ENCODE measurements at places on chromosomes 1 and 21. TPM values are rescaled to one million over a fixed set of nuclear protein-coding genes. Genes with fewer than 3 reads are reported as not detected.

- DNase-seq: no peak
These were observed 1028.8 kb downstream of the ADGRL2 start for GRCh38 chr1:82829527-82829926.

- DNase-seq: no peak
These were observed 922.1 kb downstream of the AMY1C start for GRCh38 chr1:104671684-104672353.

DNA sequence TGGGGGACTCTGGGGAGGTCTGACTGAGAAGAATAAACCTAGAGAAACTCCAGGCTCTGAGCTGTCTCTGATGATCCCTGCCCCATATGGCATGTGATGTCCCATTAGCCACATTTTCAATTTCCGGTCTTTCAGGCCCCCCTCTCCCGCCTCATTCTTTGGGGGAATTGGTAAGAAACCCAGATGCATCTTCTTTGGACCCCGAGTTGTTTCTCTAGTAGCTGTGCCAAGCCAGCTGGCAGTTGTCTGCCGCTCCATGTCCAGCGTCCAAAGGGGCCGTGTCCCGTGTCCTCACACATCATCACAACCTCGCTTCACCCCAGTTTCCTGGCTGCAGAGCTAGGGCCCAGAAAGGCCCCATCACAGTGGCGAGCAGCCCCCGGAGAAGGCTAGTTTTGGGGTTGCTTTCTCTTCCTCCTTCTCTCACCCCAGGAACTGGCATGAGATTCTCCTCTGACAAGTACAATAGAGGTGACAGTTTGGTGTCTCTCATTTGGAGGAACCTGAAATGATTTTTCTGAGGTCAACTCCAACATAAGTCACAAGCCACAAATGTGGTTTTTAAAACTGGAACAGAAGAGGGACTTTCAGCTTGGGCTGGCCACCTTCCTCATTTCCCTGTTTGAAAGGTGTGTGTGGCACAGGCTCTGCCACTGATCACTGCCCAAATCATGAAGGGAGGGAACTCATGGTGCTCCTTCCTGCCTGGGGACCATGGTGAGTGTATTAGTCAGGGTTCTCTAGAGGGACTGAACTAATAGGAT, 6.4 kb upstream of the GPR157 start:
- DNase-seq: no peak

DNA sequence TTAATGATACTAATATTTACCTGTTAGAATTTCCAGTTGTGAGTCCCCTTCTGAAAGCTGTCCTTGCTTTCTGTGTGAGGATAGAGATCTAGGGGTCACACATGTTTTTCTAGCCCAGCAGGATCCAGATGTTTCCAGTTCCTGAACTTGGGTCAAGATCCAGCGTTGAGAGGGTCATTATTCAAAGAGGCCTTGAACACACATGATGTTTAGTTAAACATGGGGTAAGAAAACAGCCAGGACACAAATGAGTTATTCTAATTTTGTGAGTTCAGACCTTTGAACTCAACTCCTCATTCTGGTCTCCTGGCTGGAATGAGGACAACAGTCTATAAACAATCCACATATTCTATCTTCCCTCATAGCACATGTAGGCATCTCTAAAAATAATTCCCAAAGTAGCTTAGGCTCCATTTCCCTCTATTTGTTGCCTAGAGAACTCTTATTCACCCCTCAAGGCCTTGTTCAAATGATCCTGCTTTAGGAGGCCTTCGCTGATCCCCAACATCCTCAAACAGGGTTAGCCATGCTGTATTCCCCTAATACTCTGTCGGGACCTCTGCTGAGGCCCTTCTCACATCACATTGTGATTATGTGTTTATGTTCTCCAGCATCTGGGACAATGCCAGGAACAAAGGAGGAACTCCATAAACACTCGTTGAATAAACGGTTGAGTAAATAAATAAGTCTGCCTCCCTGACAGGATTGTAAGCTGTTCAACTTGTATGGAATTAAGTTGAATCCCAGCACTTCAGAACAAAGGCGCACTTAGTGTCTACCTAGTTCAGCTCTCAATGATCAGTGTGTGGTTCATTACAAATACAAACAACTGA, 15.0 kb upstream of the KCNN3 start:
- DNase-seq: no peak

GRCh38 chr1:100543640-100544039, 5.7 kb downstream of the GPR88 start:
- no peak for DNase-seq

GRCh38 chr1:214251354-214251753, 29.6 kb upstream of the SMYD2 start:
- no peak for DNase-seq

DNA sequence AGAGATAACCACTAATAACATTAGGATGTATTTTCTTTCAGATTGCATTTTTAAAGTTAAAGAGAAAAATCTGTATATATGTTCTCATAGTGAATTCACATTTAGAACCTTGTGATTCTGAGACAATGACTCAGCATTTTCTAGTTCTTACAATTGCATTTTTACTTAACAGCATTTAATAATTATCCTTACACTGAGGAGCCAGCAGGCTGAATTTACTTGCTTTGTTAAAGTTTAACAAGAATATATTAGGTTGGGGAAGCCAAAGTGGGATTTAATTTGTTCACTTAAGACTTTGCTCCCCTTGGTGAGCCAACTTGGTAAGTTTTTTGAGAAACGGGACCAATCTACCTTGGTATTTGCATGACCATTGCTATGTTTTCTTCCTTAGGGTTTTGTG, 4.5 kb downstream of the PATJ start:
- no peak for DNase-seq

GPATCH3 gene
- total RNA-seq: 9.0 TPM

MFAP2 gene
- total RNA-seq: 7.1 TPM

VSIG8 gene
- not detected for total RNA-seq

TMEM39B gene
- 21.9 TPM for total RNA-seq

C1orf210 gene
- 12.0 TPM for total RNA-seq

Data from ureter (tissue), 1 donor.